GM12865 (cell line): ENCODE measurements at places on chromosomes 16 and 17.

DNA sequence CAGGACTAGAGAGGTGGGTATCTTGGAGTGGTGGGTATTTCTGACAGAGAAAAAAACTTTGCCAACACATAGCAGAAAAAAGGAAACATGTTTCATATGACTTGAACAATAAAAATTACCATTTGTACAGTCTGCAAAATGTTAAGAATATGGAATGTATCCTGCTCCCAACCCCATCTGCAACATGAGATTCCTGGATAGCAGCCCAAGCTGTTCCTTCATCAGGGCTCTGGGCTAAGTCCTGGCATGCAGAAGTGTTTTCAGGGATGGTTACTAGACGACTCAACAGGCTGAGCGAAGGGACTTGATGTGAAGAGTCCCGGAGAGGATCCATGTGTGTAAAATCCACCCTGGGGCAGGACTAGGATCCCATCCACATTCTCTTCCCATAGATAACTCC is 121.0 kb upstream of the IRX3 start:
- no peak for DNase-seq

DNA sequence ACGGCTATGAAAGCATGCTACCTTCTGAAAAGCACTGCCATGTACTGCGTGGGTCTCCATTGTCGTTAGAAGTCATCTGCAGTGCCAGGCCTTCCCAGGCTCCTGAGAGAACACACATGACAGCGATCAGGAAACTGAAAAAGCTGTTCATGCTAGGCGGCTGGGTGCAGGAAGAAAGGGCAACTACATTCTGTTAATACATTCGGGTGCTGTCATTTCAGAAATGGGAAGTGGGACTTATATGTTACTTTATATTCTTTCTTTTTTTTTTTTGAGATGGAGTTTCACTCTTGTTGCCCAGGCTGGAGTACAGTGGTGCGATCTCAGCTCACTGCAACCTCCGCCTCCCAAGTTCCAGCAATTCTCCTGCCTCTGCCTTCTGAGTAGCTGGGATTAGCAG is 19.9 kb downstream of the CFAP20 start:
- DNase-seq: no peak

DNA sequence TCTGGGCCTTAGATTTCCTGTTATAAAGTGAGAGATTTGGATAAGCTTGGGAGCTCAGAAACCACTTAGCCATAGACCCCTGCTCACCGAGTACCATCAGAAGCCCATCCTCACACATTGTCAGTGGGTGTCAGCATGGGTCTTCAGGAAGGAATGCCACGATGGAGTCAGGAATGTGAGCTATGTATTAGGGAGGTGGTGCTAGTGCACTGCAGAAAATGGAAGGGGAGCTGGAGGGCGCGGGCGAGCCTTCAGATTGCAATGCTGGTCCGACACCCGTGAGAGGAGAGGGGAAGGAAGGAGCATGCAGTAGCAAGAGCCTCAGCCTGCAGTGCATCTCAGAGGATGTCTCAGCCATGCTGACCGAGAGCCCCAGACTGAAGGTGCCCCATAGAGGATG is 294.5 kb downstream of the FOXL1 start:
- DNase-seq: no peak

DNA sequence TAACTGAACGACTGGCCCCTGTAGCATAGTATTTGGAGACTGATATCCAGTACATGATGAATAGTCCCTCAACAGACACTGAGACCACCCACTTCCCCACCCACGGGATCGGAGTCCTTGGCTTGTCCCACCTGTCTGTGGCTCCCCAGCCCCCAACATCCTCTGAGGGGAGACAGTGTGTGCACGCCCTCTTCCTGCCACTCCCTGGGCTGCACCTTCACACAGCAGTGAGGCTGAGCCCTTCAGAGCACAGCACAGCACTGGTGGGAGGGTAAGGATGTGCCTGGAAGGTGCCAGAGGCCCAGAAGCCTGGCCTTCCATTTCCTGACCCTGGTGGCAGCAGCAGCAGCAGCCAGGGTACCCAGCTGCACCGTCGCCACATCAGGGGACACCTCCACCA is 11.0 kb downstream of the DNASE1 start:
- DNase-seq: no peak
